Tibial artery (tissue), 4 donors: ENCODE measurements at places on chromosomes 4 and X.

- H3K4me3 ChIP-seq: no peak overlapping the region
- no peak overlapping the region for H3K27ac ChIP-seq
- H3K4me1 ChIP-seq: no peaks in the 10 kb centered on the region
- H3K27me3 ChIP-seq: no peaks in the 10 kb centered on the region
- no peaks in the 10 kb centered on the region for H3K36me3 ChIP-seq
Observed at GRCh38 chr4:61003301-61003700, 196.8 kb upstream of the ADGRL3 start.

- DNase-seq: no peak
- peaks cover 27% of the 10 kb centered on the region for H3K27me3 ChIP-seq
- H3K4me1 ChIP-seq: no peaks in the 10 kb centered on the region
- no peaks in the 10 kb centered on the region for H3K36me3 ChIP-seq
- no peak overlapping the region for H3K4me3 ChIP-seq
- no peak overlapping the region for H3K27ac ChIP-seq
Observed at GRCh38 chr4:1755297-1755696, 34.0 kb downstream of the TACC3 start.

DNA sequence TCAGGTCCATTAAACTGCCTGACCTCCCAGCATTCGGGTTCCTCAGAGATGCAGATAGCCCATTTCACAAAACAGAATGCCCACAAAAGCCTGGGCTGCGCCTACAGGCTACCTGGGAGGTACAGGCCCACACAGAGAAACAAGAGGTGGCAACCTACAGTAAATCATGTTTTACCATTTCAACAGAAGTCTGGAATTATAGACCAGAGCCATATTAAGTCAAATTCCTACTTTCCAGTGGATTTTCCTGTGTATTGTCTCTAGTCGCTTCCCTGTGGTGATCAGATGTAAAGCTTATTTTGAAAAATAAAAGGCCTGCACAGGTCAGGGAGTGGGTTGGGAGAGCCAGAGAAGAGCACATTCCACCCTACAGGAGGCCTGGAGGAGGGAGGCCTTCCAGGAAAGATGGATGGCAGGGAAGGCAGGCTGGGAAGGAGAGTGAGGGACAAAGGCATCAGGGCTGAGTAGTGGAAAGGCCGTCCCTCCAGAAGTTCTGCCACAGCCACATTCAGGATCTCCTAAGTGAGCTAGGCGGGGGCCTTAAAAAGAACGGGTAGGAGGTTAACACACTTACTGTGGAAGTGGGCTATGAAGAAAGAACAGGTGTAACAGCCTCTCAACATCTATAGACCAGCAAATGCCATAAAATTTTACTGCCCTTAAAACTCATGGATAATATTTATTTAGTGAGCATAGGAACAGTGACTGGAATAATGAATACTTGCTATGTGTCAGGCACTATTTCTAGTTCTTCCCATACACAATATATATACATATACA, 19.0 kb upstream of the USO1 start:
- H3K27me3 ChIP-seq: no peaks in the 10 kb centered on the region
- no peak overlapping the region for H3K27ac ChIP-seq
- H3K36me3 ChIP-seq: no peaks in the 10 kb centered on the region
- DNase-seq: no peak
- H3K4me1 ChIP-seq: no peaks in the 10 kb centered on the region

- no peak overlapping the region for H3K4me3 ChIP-seq
- no peak overlapping the region for H3K27ac ChIP-seq
- H3K36me3 ChIP-seq: peaks cover 20% of the 10 kb centered on the region
- H3K4me1 ChIP-seq: no peaks in the 10 kb centered on the region
- no peak for DNase-seq
Observed at GRCh38 chr4:106149026-106149425, 167.0 kb downstream of the TBCK start.

- no peak for DNase-seq
- no peaks in the 10 kb centered on the region for H3K27me3 ChIP-seq
- H3K4me1 ChIP-seq: no peaks in the 10 kb centered on the region
- H3K36me3 ChIP-seq: no peaks in the 10 kb centered on the region
- H3K27ac ChIP-seq: no peak overlapping the region
Observed at GRCh38 chr4:123807187-123807586, 410.6 kb downstream of the SPRY1 start.

GRCh38 chr4:185809121-185809520, 2.9 kb downstream of the SORBS2 start:
- H3K4me3 ChIP-seq: peak overlapping the region; percentile 57
- no peaks in the 10 kb centered on the region for H3K36me3 ChIP-seq
- DNase-seq: no peak
- peak overlapping the region; percentile 58 for H3K27ac ChIP-seq
- H3K27me3 ChIP-seq: no peaks in the 10 kb centered on the region
